ENCODE measurements at places on chromosomes 6 and 20. TPM values are rescaled to one million over a fixed set of nuclear protein-coding genes. Genes with fewer than 3 reads are reported as not detected.

L3MBTL1 gene
- total RNA-seq = 8.4 TPM

TUBB2B gene
- 12.2 TPM for total RNA-seq

FAM50B gene
- 6.1 TPM for total RNA-seq

ADGRG6 gene
- total RNA-seq = 8.0 TPM

IDH3B gene
- total RNA-seq = 66.7 TPM

All from mesenteric fat pad (tissue), 1 donor.